Frontal cortex (tissue), 4 donors: ENCODE measurements at places on chromosomes 16 and 17.

DNA sequence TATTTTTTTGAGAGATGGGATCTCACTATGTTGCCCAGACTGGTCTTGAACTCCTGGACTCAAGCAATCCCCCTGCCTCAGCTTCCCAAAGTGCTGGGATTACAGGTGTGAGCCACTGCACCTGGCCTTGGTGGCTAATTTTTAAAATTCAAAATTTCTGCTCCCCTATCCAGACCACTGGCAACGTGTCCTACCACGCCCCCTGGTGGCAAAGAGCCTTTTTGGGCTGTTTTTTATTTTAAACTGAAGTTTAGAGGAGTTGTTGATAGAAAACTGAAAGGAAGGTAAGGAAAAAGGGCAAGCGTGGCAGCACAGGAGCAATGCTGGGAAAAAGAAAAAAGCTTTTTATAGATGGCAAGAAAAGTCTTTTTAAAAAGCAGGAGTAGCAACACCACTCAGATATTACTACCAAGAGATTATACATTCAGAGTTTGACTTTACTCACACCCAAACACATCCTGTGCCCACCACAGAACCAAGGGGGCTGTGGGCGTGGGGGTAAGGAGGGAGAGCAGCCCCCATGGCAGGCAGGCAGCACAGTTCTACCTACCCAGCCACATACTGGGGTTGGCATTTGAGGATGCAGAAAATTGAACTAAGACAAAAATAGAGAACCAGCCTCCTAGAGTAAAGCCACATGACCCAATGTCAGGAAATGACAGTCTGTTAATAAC is 4.2 kb upstream of the MXRA7 start:
- DNase-seq: no peak

DNA sequence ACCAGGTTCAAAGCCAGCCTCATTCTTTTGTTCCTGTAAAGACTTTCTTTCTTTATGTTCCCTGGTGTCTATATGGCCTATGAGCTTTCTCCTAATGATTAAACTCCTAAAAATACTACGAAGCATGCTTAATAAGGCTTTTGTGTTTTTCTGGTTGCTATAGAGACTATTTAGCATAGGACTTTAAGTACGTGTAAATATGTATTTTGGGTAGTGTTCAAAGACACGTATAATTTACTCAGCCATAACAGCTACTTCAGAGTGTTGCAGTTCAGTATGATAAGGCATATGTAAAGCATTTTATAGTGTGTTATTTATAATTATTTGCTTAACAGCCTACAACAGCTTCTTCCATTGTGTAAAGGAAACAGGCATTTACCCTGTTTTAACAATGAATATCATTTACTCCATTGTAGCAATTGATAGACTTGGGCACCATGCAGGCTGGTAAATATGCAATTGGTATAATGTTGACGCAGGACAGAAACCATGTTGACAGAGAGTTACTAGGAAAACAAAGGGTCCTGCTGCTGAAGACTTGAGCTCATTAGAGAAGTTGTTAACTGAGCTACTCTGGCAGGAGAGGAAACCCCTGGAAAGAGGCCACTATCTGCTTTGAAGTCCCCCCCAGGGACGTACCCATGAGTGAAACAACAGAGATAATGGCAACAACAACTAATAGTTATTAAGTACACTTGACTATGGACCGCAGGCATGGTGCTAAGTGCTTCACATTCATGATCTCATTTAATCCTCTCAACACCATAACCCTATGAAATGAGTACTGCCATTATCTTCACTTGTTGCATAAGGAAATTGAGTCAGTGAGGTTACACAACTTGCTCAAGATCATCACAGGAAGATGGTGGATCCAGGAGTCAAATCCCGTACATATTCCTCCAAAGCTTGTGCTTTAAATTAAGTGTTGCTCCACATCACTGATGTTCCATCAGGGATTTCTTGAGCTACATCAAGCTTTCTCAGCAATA is 342.2 kb upstream of the DYNLRB2 start:
- no peak for DNase-seq

- no peak for DNase-seq
Observed at GRCh38 chr17:49357516-49357915, 4.5 kb downstream of the ZNF652 start.

- DNase-seq: no peak
Observed at GRCh38 chr17:3982541-3983017, 18.3 kb upstream of the ATP2A3 start.

DNA sequence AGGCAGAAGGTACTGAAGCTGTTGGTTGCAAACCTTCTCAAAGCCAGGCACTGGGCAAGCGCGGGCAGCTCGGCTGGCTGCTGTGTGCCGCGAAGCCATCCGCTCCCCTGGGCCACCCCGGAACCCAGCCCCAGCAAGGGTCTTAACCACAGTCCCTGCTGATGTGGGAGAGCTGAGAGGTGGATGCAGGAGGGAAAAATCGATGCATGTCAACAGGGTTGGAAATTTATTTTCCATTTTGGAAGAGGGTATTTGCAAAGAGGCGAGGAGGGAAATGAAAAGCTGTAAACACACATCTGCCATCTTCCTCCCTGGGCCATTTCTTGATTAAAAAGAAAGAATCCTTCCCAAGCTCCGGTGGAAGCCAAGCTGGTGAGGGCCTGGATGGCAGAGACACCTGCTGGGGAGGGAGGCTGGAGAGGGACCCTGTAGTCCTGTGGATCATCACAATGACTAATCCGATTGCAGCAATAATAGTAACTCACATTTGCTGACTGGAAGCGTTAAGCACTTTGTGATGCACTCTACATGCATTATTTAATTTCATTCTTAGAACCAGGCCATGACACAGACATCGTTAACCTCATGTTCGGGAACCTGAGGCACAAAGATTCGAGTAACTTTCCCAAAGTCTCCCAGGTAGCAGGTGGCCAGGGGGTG is 13.9 kb upstream of the TBX2 start:
- no peak for DNase-seq

DNA sequence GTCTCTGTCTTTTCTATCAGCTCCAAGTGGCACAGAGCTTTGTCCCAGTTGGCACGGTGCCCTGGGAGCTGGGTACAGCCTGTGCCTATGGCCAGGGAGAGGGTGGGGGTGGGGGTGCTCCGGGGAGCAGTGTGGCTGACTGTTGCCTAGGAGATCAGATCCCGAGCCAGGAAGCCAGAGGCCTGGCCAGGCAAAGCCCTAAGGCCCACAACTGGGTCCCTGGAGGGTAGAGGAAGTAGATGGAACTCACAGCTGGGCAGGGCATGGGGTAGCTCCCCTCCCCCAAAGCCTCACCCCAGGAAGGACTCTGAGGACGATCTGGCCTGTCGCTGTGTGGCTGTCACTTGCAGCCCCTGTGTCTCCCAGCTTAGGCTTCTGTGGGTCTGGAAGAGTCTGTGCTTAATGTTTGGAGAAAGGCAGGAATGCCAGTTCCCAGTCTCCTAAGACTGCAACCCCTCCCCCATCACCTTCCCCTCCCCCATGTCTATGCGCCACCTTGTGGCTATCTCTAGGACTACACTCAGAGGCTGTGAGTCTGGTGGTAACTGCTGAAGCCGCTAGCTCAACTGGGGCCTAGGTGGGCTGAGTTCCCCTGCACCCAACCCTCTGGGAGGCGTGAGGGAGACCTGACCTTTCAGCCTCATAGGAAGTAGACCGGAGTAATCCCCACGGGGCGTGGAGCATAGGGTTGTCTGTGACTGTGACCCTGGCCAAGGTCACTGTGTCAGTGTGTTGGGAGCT is 12.6 kb downstream of the THRA start:
- no peak for DNase-seq

DNA sequence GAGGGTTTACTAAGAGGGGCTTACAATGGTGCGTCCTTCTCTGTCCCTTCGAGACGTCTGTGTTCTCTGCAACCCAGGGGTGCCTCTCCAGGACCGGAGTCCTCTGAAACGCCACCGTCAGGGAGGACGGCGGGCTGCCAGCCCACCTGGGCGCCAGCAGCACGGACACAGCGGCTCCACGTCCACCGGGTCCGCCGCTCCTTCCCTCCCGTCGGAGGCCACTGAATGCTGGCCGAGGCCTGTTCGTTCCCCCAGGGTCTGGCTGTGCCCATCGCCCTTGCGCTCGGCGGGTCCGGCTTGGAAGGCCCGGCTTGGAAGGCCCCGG is 403 bp downstream of the TEPSIN start:
- no peak for DNase-seq

DNA sequence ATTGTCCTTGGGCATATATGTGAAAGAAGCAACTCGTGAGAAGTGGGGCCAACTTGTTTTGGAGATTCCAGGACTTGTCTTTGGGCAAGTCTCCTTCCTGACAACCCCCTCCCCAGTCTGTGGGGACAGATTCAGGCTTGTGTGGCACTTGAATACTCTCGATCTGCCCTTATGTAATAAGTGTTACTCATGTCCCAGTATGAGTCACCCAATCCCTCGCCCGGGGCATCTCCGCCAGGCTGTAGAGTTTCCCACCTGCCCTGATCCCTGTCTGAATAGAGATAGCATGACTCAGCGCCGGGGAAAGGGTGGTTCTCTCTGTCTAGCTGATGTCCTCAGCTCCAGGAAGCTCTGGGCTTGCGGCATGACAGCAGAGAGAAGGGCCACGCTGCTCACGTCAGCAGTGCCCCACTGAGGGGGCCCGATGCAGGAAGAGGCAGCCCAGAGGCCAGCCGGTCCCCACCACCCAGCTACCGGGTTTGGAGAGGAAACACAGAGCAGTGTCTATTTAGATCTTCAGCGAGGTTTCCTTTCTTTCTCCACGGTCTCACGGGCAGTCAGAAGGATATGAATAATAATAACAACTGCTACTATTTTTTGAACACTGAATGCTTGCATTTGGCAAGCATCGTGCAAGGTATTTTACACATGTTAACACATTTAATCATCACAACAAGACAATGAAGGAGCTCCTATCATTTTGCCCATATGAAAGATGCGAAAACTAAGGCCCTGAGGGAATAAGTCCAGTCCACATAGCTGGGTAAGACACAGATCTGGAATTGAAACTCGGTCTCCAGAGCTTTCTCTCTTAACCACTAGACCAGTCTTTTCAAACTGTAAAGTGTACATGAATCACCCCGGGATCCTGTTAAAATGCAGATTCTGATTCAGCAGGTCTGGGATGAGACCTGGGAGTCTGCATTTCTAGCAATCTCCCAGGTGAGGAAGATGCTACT is 426.7 kb upstream of the MAF start:
- DNase-seq: no peak

GRCh38 chr17:40371261-40371929 is 6.9 kb upstream of the GJD3 start:
- no peak for DNase-seq

- DNase-seq: no peak
Observed at GRCh38 chr17:40483679-40484078, 17.7 kb downstream of the TNS4 start.

- DNase-seq: no peak
Observed at GRCh38 chr16:12992066-12992465, 90.7 kb downstream of the SHISA9 start.

- DNase-seq: no peak
Observed at GRCh38 chr17:34730816-34731215, 151.4 kb downstream of the TMEM132E start.
